Omental fat pad (tissue), 4 donors: ENCODE measurements at places on chromosomes 2 and 18. TPM values are rescaled to one million over a fixed set of nuclear protein-coding genes. Genes with fewer than 3 reads are reported as not detected.

DSEL gene
- 13.1 TPM for total RNA-seq

BOLL gene
- total RNA-seq, result not detected

LRP2 gene
- total RNA-seq, result not detected

KIF1A gene
- total RNA-seq, result not detected

PECR gene
- total RNA-seq, result 26.1 TPM

MOB4 gene
- total RNA-seq, result 20.3 TPM

CD302 gene
- 161 TPM for total RNA-seq

RTP5 gene
- 0.96 TPM for total RNA-seq

AQP12A gene
- total RNA-seq, result not detected

FTCDNL1 gene
- total RNA-seq, result 4.5 TPM

GRCh38 chr2:203814661-203815540 lies 52.7 kb upstream of the CTLA4 start:
- no peak for DNase-seq

DNA sequence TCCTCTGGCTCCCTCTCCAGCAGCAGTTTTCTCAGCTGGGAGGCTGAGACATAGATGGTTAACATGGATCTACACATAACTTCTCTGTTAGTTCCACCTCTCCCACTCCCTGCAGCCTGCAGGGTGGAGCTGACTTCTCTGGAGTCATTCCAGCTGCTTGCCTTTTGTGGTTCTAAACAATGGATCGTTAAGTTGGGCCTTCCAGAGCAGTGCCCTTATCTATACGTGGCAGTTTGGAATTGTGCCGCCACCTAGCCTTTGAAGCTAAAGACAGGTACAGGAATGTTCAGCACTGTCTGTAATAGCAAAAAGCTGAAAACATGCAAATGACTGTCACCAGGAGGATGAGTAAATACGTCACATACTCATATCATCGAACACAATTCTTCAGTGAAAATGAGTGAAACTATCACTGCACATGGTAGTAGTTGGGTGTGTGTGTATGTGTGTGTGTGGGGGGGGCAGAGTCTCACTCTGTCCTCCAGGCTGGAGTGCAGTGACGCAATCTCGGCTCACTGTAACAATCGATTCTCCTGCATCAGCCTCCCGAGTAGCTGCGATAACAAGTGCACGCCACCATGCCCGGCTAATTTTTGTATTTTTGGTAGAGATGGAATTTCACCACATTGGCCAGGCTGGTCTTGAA lies 50.3 kb downstream of the SH2D6 start:
- no peak for DNase-seq

DNA sequence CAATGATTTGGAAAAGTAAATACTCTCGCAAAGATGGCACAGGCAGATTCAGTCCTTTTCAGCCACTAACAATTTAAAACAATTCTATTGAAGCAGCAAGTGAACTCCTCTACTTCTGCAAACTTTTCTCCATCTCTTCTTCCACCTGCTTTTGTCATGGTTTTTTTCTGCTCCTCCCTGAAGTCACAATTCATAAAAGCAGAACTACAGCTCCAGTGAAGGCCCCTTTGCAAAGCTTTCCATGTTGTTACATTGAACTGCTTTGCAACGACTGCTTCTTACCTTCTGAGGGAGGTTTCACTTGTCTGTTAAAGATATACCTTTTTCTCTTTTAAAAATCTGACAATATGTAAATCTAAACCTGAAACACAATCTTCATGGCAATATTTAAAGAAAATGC lies 3.7 kb upstream of the SERTAD2 start:
- DNase-seq, result no peak

DNA sequence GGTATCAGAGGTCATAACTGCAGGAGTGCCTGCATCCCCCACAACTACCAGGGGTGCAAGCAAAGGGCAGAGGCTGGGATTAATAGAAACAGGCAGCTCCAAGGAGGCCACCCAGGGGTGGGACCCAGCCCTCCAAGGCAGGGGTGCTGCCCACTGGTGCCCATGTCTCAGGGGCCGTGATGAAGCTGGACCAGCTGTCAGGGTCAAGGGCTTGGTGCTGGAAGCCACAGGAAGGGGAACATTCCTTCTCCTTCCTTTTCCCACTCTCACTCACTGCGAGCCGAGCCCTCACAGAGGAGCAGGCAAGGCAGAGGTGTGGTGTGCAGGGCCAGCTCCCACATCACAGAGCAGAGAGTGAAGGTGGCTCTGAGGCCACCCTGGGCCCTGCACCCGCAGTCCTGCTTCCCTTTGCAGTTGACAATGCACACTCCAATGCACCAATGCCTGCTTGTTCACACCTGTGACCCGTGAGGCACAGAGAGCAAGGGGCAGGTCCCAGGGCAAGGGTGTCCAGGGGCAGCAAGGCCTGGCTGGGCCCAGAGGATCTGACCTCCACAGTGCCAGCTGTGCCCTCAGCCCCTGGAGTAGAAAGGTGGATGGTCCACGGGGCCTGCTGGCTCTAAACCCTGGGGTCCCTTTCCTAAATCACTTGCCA lies 28.7 kb downstream of the MLPH start:
- DNase-seq, result no peak

DNA sequence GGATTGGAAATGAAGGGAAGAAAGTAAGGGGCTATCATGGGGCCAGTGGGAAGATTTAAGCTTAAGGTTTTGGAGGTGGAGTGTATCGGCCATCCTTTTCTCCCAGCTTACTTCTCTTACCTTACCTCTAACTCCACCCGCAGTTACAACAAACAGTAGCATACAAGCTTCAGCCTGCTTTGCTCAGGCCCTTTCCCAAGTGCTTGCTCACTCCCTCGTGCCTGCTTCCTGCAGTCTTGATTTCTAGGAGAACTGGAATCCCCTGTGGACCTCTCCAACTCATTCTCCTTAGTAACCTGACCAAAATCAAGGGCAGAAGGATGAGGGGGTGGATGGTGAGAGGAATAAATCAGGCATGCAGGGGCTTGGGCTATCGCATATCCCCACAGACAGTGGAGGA lies 5.8 kb upstream of the LYG2 start:
- DNase-seq, result no peak

DNA sequence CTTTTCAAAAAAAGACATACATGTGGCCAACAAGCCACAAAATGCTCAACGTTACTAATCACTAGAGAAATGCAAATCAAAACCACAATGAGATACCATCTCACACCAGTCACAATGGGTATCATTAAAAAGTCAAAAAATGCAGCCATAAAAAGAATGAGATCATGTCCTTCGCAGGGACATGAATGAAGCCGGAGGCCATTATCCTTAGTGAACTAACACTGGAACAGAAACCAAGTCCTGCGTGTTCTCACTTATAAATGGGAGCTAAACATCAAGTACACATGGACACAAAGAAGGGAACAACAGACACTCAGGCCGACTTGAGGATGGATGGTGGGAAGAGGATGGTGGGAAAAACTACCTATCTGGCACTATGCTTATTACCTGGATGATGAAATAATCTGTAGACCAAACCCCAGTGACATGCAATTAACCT lies 17.8 kb upstream of the ATL2 start:
- no peak for DNase-seq

GRCh38 chr2:73163483-73164367 lies 38.6 kb upstream of the NOTO start:
- DNase-seq, result peak; percentile 49

GRCh38 chr2:229586746-229587705 lies 127.3 kb downstream of the DNER start:
- peak; percentile 63 for DNase-seq

DNA sequence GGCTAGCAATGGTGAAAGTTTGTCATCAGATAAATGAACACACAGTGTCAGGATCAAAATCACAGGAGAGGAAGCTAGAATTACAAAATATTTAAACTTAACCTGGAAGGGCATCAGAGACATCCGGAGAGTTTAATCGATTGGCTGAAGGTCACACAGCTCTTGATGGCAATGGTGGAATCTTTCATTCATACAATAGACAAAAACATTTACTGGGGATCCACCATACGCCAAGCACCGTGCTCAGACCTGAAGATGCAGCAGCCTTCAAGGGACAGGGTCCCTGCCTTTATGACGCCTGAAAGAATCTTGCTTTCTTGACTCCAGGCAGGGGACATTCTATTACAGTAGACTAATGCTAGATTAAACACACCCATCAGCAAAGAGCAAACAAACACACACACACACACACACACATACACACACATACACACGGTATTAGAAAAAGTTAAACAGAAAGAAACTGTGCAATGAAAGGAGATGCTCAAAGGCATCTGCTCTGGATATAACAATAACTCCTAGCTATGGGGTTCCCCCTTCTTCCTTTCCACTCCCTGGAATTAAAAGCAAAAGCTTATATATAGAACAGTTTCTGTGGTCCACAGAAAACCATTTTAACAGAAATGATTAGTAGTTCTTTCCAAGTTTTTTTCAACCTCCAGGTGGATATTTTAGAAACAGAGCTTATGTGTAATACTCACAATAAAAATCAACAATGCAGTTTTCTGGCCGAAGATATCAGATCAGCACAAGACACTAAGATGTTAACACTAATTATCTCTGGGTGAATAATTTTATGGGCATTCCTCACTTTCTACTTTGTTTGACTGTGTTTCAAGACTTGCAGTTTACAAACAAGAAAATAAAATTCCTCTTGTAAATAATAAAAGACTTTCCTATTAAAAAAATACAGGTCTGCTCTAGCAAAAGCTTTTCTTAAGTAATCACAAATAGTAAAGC lies 151.7 kb downstream of the ANKRD44 start:
- DNase-seq, result no peak

- no peak for DNase-seq
Measured at GRCh38 chr18:63195326-63196159, 124.0 kb downstream of the BCL2 start.

GRCh38 chr2:5706717-5707455 lies 14.7 kb downstream of the SOX11 start:
- no peak for DNase-seq

DNA sequence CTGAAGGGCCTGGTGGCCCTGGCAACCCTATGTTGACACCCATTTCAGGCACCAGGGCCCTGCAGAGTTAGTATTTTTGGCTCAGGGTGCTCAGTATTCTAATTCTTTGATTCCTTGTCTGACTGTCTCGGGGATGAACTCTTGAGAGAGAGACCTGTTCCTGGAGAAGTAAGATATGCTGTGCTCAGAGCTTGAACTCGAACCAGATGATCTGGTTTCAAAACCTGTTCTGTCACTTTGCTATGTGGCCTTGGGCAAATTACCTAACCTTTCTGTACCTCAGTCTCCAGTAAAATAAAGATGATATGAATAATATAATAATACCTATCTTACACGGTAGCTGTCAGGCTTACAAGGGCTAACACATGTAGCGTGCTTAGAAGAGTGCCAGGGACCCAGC lies 294.2 kb downstream of the DYSF start:
- DNase-seq, result no peak

- DNase-seq, result no peak
Measured at GRCh38 chr2:69957965-69958364, 3.5 kb downstream of the ASPRV1 start.

- DNase-seq, result no peak
Measured at GRCh38 chr18:50579061-50579774, 19.3 kb downstream of the MAPK4 start.
